ENCODE measurements at places on chromosomes 5 and 9. TPM values are rescaled to one million over a fixed set of nuclear protein-coding genes. Genes with fewer than 3 reads are reported as not detected.

DNA sequence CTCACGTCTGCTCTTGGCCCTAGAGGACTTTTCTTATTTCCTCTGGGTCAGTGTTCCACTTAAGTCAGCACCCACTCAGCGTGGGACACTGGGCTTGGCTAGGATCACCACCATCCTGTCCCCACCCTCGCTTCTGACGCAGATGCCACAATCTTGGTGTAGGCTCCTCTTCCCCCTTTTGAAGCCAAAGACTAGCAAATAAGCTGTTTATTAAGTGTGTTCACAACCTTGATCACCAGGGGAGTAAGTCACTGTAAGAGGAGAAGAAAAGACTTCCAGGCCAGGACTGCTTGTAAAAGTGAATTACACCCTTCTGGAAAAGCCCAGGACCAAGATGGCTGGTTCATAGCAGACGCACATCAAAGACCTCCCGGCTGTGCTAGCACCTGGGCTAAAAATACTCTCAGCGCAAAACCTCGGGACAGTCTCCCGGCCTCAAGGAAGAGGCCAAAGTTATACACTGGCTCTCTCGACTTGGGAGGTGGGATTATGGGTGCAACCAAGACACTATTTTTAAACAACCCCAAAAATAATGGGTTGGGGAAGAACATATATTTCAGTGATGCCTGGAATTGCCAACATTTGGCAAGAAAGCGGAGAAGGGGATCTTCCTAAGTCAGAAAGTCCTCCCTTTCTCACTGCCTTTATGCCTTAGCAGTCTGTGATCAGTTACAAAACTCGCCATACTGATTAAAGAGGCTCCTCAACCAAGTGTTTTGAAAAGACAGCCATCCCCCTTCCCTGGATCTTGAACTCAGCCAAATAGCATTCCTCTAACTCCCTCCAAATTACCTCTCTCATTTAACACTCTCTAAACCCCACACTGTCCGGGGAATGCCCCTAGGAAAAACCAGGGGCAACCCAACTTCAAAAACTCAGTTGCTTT is 69.4 kb downstream of the RAPGEF1 start:
- no peak overlapping the region for H3K27ac ChIP-seq
- no peak overlapping the region for H3K4me3 ChIP-seq
- no peaks in the 10 kb centered on the region for H3K36me3 ChIP-seq

DNA sequence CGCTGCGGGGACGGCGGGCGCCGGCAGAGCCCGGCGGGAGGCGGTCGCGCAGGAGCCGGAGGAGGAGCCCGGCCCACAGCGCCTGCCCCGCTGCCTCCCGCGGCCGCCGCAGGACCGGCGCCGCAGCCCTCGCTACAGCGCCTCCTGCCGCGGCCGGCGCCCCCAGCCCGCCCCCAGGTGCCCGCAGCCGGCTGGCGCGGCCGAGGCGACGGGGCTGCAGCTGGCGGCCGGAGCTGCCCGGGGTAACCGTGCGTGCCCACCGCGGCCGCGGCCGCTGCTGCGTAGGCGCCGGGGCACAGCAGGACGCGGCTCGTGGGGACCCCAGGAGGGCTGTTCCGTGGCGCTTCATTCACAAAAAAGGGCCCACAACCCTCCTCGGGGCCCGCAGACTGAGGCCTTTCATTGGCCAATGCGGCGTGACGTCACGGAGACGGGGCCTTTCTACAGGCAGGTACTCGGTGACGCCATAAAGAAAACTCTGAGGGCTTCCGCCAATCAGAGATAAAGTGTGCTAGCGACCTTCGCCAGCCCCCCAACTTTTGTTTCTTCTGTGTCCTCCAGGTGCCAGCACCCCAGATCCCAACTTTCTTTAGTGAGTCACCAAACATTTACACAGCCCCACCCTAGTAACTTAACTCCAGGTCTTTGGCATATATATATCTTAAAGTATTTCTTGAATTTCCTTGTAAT is at the start of gene CDC14B:
CDC14B (minus strand) TSS at position 353 of the 690 bp plus-strand sequence. CDS start 465 bp downstream, outside the sequence.
- H3K27me3 ChIP-seq = no peaks in the 10 kb centered on the region
- peaks cover 4% of the 10 kb centered on the region for H3K4me1 ChIP-seq
- no peaks in the 10 kb centered on the region for H3K36me3 ChIP-seq
- H3K4me3 ChIP-seq = peak within 1 kb of the TSS; percentile 85

DNA sequence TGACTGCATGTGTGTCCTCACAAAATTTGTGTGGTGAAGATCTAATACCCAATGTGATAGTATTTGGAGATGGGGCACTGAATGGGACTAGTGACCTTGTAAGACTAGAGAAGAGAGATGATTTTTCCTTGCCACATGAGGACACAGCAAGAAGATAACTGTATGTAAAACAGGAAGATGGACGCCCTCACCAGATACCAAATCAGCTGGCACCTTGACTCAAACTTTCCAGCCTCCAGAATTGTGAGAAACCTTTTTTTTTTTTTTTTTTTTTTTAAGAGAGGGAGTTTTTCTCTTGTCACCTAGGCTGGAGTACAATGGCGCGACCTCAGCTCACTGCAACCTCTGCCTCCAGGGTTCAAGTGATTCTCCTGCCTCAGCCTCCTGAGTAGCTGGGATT is 40.3 kb downstream of the UBTD2 start:
- peaks cover 10% of the 10 kb centered on the region for H3K4me1 ChIP-seq
- no peaks in the 10 kb centered on the region for H3K36me3 ChIP-seq
- H3K27ac ChIP-seq = no peak overlapping the region
- DNase-seq = no peak
- no peaks in the 10 kb centered on the region for H3K27me3 ChIP-seq

- no peaks in the 10 kb centered on the region for H3K27me3 ChIP-seq
- no peak overlapping the region for H3K27ac ChIP-seq
- H3K4me1 ChIP-seq = peaks cover 29% of the 10 kb centered on the region
- H3K36me3 ChIP-seq = peaks cover 15% of the 10 kb centered on the region
- H3K4me3 ChIP-seq = no peak overlapping the region
Measured at GRCh38 chr5:133962131-133962530, 6.3 kb downstream of the C5orf15 start.

The CEL gene
- 0.22 TPM for total RNA-seq
